HT1080 (cell line): ENCODE measurements at places on chromosomes 5 and 9. TPM values are rescaled to one million over a fixed set of nuclear protein-coding genes. Genes with fewer than 3 reads are reported as not detected.

Gene RAD23B
- total RNA-seq, result 96.8 and 138 TPM in 2 replicates

Gene SFXN1
- 167 and 176 TPM in 2 replicates for total RNA-seq

Gene SOX30
- total RNA-seq, result not detected in 2 replicates

Gene NR2F1
- 3.5 and 7.2 TPM in 2 replicates for total RNA-seq

- no peak for DNase-seq
These were observed 615.5 kb downstream of the RAB3C start for GRCh38 chr5:59198365-59198764.

- no peak for DNase-seq
These were observed 18.3 kb downstream of the MARCHF3 start for GRCh38 chr5:127011961-127012644.

DNA sequence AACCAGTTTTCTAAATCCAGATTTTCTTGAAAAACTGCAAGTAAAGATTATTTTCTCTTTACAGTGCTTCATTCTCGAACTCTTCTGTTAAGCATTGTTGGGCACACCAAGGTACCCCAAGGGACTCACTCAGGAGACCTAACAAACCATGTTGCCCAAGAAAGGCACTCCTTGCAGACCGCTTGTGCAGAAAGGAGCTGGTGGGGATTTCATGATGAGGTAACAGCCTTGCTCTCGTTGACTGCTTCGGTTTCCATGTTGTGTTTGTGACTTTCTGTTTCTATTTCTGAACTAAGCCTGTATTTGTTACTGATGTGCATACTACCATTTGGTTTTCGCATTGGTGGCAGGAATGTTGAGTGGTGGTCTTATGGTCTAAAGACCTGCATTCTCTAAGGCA lies 266.6 kb upstream of the DAP start:
- DNase-seq, result no peak
